Foreskin melanocyte (primary cell): ENCODE measurements at places on chromosomes 6 and 20.
A peak's percentile ranks its signal among the peaks of the same experiment; 100 is the strongest.

- no peak for DNase-seq
Observed at GRCh38 chr6:143701349-143702234, 23.8 kb downstream of the PHACTR2 start.

DNA sequence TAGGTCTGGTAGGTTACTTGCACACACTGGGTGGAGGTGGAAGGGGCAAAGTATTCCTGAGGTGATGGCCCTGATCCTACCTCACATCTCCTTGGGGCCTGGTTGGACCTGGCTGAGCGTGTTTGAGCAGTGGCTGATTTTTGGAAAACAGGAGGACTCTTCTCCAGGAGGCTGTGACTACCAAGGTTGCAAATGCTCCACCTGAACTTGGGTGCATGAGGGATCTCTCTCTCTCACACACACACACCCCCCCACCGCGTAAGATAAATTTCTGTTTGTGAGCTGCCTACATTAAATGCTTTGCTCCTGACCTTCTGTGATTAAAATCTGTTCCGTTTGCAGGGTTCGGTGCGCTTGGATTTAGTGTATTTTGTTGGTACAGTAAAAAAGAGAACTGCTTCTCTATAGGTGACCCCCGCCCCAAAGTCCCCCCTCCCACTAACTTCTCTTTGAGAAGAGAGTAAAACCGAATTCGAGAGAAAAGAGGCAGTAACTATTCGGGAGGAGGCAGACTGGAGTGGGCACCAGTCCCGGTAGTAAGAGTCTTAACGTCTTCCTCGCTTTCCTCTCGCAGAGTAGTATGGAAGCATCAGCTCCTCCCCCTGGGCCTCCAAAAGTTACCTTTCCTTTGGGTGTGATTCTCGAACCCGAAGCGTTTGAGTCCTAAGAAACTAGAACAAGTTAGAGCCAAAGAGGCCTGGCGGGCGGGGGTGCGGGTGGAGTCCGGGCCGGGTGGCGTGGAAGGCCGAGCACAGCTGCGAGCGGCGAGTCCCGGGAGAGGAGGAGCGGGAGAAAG lies 585 bp upstream of the DSE start:
- DNase-seq, result no peak

DNA sequence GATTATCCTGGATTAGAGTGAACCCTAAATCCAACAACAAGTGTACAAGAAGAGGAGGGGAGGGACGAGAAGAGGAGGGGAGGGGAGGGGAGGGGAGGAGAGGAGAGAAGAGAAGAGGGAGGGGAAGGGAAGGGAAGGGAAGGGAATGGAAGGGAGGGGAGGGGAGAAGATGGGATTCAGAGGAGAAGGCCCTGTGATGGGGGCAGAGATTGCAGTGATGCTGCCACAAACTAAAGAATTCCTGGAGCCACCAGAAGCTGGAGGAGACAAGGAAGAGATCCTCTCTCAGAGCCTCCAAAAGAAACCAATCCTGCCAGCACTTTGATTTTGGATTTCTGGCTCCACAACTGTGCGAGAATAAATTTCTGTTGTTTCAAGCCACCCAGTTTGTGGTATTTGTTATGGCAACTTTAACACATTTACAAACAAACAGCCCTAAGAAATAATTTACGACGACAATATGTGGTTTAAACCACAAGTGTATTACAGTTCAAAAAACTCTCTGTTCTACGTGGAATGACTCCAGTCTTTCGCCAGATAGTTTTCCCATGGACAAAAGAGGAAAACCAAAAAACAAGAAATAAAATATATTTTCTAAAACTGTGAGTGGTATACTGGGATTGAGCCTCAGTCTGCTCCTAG lies 235.4 kb downstream of the HDGFL1 start:
- DNase-seq, result peak; percentile 62

DNA sequence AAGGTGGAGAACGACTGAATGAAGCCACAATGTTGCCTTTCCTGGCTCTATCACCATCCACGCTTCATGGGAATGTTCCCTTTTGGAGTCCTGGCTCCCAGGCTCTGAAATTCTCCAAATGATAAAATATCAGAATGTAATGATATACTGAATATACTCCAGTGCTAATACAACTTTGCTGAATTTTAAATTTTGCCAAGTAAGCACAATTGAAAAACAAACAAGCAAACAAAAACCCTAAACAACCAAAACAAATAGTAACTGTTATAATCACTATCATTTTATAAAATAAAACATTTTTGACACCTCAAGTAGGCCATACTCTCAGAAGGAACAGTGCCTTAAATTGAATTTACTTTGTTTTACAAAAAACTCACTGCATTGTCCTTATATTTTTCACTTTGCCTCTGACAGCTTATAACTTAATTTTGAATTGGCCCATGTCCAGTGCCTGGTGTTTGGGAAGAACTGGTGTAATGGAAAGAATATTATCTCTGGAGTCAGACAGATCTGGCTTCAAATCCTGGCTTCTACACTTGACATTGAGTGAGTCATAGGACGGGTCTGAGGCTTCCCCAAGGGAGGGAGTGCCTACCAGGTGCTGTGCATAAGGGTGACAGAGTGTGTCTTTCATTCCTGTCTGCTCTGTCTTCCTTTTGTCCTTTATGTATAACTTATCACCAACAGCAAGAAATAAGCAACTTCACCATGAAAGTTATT lies 698.3 kb downstream of the EPM2A start:
- DNase-seq, result no peak

DNA sequence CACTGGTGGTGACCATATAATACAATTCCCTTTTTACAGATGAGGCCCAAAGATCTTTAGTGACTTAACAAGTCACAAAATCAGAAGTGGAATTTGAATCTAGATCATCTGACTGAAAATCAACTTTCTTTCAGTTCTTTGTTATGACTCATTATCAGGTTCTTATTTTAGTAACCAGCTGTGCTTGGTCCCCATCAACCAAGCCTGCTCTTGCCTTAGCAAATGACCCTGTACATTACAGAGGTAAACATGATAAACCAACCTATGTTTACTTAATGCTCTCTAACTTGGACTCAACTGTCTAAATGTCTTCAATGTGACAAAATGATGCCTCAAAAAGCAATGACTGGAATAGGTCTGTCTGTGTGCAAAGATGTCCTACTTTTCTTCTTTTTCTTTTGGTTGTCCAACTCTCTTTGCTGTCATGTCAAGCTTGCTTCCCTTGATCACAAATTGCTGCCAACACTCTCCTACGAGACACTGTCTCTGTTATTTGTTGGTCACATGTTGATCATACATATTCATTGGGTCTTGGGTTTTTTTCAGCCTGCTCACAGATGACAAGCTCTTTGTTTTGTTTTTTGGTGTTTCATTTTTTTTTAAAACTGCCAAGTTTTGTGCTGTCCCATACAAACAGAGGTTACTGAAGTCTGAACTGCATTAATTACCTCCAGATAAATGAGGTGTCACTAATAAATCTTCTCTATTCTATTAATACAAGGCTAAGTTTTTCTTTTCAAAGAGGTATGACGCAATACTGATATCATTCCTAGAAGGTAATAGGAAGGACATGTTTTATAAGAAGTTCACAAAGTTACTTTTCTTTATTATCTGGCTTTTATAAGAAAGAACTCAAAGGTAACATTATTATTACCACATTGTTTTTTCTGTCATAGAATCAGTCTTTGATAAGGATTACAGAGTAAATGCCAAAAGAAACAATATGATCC lies 62.2 kb upstream of the PLN start:
- DNase-seq, result peak; percentile 76

GRCh38 chr6:156160795-156161165 lies 616.4 kb upstream of the ARID1B start:
- no peak for DNase-seq

- no peak for DNase-seq
Observed at GRCh38 chr6:92967362-92967761, 452.0 kb downstream of the EPHA7 start.

- DNase-seq, result peak; percentile 63
Observed at GRCh38 chr6:126919947-126920346, 198.5 kb upstream of the RSPO3 start.

- DNase-seq, result no peak
Observed at GRCh38 chr20:23241416-23241815, 109.2 kb upstream of the NXT1 start.

GRCh38 chr6:127383988-127384387 lies 40.6 kb upstream of the ECHDC1 start:
- DNase-seq, result no peak

- DNase-seq, result no peak
Observed at GRCh38 chr20:49431329-49431728, 51.1 kb downstream of the KCNB1 start.

- no peak for DNase-seq
Observed at GRCh38 chr6:144148886-144149285, 1.4 kb upstream of the STX11 start.

DNA sequence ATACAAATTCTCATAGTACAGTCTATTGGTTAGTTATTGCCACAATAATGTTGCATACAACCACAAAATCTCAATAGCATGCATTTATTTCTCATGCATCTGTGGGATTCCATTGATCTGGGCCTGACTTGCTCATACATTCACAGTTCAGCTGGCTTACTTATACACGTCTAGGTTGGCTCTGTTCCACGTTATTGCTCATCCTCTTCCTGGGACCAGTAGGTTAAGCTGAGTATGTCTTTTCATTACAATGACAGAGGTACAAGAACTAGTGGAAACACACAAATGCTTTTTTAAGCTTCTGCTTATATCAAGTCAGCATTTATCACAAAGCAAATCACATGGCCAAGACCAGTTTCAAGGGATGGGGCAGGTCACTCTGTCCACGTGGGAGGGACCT lies 485.3 kb upstream of the BTBD3 start:
- DNase-seq, result peak; percentile 44

DNA sequence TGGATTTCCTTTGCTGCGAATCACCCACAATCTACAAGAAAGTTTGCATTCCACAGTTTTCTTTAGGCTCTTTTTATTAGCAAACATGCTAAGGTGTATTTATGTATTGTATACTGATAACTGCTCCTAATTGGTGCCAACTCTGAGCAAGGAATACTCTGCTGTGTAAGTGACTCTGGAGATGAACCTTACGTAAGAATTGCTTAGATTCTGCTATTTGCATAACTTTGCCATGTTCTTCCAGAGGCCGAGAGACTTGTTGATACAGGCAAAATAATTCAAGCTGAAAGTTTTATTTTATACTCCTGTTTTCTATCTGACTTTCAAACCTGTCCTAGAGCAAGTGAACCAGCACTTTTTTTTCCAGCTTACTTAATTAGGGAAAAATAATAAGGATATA lies 461.3 kb downstream of the GJA1 start:
- DNase-seq, result no peak

- DNase-seq, result no peak
Observed at GRCh38 chr6:52138284-52138683, 47.9 kb upstream of the IL17A start.

- DNase-seq, result peak; percentile 29
Observed at GRCh38 chr20:38764567-38765318, 16.5 kb downstream of the ACTR5 start.

GRCh38 chr20:944148-944547 lies 28.0 kb upstream of the ANGPT4 start:
- no peak for DNase-seq

DNA sequence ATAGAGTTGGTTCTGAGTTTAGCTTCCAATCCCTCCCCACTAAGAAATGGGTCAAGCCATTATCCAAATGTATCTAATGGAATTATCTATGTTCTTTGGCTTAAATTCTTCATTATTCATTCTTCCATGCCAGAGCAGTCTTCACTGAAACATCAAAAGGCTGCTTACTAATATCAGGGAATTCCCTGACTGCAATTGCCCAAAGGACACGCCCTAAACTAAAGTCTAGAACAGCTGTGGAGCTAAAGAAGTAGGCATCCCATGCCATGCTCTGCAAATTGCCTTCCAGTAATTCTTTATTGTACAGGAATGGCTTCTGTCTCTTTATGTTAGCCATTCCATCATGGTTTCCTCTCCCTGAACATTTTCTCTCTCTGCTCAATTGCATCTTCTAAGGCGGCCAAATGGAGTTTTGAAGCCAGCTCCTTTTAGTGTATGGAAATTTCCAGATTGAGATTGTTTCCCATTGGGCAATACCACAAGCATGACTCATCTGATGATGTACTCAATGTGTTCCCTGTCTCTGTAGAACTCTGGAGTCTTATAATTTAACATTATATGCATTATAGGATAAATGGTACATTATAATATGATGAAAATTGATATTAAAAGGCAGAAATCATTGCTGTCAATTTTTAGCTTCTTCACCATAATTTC lies 28.8 kb upstream of the TSHZ2 start:
- peak; percentile 59 for DNase-seq

- DNase-seq, result no peak
Observed at GRCh38 chr6:44342052-44342451, 398 bp upstream of the SPATS1 start.

- DNase-seq, result no peak
Observed at GRCh38 chr6:77620278-77620882, 32.5 kb upstream of the MEI4 start.

DNA sequence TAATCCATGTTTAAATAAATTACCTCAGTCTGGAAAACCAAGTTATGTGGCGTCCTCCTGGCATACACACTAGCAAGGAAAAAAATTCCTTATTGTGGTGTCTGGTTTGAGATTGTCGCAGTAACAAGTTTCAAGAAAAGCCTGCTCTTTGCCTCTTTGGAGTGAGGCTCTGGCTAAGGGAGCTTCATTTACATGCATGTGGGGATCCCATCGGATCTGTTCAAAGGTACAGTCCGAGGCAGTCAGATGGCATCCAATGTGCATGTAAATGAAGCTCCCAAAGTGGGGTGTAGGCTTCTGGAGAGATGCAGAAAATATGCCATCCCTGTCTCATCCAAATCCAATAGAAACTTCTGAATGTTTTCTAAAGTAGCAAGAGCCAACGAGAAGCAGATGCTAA lies 199.5 kb upstream of the FBXL4 start:
- DNase-seq, result no peak

DNA sequence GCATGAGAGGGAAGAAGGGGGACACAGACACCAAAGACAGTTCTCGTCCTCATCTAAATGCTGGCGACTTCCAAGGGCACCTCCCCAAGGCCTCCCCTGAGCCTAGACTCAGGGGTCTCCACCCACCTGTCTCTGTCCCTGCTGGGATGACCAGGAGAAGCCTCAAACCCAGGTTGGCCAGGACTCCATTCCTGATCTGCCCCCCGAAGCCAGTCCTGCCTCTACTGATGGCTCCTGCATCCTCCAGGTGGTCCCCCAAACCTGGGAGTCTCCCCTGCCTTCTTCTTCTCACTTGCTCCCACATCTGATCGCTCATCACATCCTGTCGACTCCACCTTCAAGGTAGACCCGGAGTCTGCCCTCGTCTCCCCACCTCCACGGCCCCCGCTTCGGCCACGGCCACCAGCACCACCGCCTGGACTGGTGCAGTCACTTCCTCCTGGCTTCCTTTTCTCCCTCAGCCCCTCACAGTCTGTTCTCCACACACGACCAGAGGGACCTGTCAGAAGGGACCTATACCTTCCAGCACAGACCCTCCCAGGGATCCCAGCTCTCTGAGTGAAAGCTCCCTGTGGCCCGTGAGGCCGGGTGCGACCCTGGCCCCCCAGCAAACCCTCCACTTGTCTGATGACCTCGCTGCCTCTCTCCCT lies 92.1 kb downstream of the CEBPB start:
- DNase-seq, result no peak

GRCh38 chr6:134165561-134166201 lies 113.3 kb upstream of the SLC2A12 start:
- DNase-seq, result peak; percentile 54

GRCh38 chr6:98944598-98945081 lies 3.1 kb downstream of the FBXL4 start:
- no peak for DNase-seq

- no peak for DNase-seq
Observed at GRCh38 chr20:58670102-58670501, 19.0 kb downstream of the STX16 start.

- no peak for DNase-seq
Observed at GRCh38 chr20:17651760-17652388, 30.2 kb downstream of the RRBP1 start.
